Activated naive CD8-positive, alpha-beta T cell treated with anti-CD3 and anti-CD28 coated beads for 36 hours (primary cell): ENCODE measurements at places on chromosomes 3 and 15.

GRCh38 chr3:142914286-142914811, 25.5 kb upstream of the PCOLCE2 start:
- no peak for DNase-seq

GRCh38 chr15:68196445-68197169, 8.5 kb downstream of the CALML4 start:
- DNase-seq: no peak

DNA sequence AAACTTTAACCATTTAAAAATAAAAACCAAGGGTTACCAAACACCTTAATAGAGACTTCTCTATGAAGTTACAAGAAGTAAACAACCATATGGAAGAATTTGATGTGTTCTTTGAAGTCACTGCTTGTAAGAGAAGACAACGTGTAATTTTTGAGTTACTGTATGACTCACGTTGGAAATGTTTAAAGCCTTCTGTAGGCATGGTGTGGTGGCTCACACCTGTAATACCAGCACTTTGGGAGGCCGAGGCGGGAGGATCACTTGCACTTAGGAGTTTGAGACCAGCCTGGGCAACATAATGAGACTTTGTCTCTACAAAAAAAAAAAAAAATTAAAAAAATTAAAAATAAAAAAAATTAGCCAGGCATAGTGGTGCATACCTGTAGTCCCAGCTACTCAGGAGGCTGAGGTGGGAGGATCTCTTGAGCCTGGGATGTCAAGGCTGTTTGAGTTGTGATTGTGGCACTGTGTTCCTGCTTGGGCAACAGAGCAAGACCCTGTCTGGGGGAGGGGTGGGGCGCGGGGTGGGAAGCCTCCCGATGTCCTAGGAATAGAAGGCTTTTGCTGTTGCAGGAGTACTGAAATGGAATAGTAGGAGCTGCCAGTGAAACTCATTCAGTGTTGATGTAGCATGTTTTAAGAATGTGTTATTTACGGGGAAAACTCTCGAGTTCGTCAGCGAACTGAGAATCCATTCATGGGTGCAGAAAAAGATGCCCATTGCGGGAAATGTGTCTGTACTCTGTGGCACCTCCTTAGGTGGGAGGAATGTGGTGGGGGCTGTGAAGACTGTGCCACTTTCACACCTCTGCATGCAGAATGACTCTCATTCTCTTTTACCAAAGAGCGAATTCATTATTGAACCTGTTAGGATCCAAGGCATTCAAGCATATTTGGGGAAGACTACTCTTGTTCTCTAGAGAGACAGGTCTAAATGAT, 134.2 kb downstream of the FNDC3B start:
- DNase-seq: no peak

GRCh38 chr15:69462030-69462492, 9.4 kb downstream of the RPLP1 start:
- DNase-seq: no peak

GRCh38 chr3:168707900-168708299, 612.2 kb upstream of the GOLIM4 start:
- DNase-seq: no peak

DNA sequence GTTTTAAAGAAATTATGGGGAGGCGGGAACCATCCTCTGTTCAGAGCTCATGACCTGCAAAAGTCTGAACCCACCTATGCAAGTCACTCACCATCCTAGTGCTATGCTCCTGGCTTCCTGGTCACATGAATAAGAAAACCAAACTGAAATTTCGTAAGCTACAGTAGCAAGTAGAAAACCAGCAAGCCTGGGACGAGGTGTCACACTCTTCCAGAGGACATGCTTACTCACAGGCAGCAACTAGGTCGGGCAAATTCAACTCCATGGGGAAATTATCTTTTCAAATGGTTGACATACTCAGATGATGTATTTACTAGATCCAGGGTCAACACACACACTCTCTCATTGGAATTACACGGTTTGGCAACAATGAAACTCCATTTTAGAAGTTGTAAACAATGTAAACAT, 31.3 kb downstream of the LDHAL6B start:
- no peak for DNase-seq

DNA sequence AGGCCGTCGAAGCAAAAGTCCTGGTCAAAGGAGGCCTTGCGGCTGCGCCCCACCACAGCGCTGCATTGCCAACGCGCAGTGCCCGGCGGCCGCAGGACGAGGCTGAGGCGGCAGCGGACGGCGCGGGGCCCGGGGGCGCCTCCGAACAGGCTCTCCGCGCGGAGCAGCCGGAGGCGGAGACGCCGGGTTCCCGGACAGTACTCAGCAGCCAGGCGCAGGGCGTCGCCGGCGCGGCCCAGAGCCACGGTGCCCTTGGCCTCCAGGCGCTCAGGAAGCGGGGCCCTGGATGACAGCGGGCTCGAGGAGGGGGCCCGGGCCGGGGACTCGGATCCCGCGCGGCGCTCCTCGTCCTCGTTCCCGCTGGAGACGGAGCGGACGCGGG, 1.1 kb downstream of the C2CD4B start:
- no peak for DNase-seq

DNA sequence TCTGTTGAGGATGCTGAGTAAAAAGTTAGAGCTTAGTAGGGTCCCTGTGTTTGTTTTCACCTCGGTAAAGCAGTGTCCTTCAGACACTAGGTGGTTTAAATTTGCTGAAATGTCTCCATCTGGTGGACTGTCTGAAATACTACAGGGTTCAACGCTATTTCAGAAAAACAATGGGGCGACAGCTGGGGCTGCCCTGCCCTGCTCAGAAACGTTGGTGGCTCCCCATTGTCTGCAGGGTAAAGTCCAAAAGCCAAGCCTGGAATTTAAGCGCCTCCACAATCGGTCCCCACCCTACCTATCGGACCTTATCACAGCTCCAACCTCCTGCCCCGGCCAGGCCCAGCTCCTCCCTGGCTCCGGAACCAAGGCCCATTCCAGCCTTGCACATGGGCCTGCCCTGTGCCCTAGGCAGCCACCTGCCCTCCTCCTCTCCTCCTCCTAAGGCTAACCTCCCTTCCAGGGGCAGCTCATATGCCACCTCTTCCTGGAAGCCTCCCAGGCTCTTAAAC, 4.3 kb upstream of the TSEN2 start:
- peak; percentile 8 for DNase-seq

DNA sequence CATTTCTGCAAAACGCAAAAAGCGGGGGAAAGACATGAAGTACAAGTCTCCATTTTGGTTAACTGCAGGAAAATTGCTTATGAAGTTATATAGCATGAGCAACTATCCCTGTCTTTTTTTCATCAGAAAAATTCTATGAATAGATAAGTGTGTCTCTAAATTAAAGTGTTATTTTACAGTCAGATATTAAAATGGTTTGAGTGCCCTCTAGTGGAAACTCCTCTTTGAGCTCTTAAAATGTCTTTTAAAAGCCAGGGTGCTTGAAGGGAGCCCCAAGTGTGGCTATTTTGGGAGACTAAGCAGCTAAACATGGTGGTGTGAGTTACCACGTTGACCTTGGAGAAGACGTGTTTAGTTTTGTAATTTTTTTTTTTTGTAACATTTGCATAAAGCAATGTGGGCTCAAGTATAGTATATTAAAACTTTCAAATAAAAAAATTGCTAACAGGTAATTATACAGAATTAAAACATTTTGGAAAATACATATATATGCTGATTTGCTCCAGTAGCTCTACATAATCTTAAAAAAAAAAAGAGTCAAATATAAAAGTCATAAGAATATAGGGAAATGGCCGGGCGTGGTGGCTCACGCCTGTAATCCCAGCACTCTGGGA, 77.2 kb downstream of the PPP2R3A start:
- no peak for DNase-seq

- no peak for DNase-seq
These were observed 40.2 kb upstream of the TF start for GRCh38 chr3:133706033-133706432.

DNA sequence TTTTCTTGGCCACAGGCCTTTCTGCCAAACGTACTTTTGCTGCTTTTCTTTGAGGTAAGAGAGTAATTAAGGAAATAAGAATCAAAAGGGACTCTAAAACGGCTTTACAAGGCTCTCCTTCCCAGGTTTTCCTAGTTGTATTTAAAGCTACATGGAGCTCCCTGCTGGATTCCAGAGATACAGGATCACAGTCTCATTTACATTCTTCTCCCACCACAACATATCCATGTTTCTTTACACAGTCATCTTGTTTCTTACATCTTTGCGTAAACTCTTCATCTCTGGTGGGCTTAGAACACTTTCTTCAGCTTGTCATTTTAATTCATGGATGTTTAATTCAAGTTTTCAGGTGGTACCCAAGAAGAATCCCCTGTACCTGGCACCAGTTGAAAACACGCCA, 117.6 kb upstream of the BFSP2 start:
- DNase-seq: no peak

- DNase-seq: no peak
These were observed 247.4 kb downstream of the WDR72 start for GRCh38 chr15:53512029-53512428.

- no peak for DNase-seq
These were observed 284.7 kb downstream of the ERC2 start for GRCh38 chr3:56183529-56183928.

DNA sequence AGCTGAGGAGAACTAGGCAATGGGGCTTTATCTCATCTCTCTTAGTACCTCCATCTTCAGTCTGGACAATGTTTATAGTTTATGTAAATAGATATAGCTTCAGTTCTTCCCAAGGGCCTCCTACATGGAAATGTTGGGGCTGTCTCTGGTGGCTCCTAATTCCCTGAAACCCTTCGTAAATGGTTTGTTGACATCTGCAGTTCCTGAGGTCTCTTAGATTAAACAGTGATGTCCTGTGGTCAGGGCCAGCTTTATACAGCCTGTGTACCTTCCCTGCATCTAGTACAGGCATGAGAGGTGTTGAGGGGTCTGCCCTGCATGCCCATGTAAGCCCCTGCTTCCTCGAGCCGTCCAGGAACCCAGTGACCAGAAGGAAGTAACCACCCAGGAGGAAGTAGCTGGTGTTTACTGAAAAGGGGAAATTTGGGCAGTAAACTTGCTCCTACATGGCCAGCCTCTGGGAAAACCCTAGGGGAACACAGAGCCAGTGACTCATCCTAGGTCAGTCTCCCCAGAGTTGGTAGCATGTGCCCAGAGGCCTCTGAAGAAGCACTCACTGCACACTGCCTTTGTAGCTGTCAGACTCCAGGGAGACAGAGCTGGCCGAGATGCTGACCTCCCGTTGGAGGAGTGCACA, 4.7 kb upstream of the TBC1D2B start:
- no peak for DNase-seq

GRCh38 chr3:67381667-67382272, 272.6 kb downstream of the SUCLG2 start:
- DNase-seq: no peak

DNA sequence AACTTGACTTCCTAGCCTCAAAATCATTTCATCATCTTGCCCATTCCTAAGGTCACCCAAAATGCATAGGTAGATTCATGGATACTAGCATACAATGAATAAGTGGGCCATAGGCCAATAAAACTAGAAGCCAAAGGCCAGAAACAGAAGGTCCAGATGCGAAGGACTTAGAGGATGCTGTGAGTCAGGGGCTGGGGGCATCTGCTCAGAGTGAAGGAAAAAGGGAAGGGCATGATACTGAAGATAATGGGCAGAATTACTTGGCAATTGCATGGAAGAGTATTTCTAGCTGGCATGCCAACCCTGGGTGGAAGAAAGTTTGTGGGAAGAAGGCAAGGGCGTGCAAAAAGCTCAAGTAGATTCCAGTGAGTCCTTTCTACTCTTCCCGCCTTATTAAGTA, 27.5 kb downstream of the ILDR1 start:
- no peak for DNase-seq

DNA sequence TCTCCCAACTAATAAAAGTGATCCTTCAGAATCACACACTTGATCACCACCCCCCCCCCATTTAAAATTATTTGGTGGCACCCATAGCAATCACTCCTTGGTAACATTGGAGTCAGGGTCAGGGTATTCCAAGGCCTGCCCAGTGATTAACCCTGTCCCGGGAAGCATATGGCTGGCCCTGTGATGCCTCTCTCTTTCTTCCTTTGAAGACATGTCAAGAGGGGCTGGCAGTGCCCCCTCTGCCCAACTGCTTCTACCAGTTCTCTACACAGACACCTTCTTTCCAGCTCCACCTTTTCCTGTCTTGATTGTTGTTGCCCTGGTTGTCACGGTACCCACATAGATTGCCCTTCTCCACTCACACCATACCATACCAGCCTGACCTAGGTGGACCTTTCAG, 30.9 kb upstream of the MANF start:
- DNase-seq: no peak

GRCh38 chr3:196794467-196794866, 54.8 kb downstream of the PAK2 start:
- DNase-seq: no peak

DNA sequence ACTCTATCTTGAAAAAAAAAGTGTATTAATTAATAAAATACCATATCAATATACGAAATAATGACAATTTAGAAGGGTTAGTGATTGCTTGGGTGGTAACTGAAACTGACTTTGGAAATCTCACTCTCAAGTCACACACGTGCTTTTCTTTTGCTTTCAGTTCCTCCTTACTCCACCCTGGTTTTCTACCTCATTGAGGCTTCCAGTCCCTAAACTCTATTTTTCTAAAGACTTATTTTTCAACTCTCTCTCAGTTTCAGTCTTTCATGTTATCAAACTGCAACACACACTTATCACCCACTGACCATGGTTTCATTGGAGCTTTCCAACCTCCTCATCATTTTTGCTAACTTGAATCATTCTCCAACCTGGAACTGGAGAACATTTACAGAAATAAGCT, 23.5 kb downstream of the IL12A start:
- no peak for DNase-seq

- no peak for DNase-seq
These were observed 51.1 kb downstream of the RSRC1 start for GRCh38 chr3:158160958-158161357.

DNA sequence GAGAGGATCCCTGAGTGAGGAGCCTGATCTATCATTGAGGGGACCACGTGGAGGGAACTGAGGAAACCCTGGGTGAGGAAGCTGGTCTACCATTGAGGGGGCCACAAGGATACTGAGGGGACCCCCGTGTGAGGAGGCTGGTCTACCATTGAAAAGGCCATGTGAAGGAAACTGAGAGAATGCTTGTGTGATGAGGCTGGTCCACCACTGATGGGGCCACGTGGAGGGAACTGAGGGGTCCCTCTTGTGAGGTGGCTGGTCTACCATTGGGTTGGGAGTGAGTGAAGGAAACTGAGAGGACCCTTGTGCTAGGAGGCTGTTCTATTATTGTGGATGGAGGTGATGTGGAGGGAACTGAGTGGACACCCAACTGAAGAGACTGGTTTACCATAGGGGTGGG, 161.3 kb downstream of the FBLN2 start:
- no peak for DNase-seq

GRCh38 chr3:197460002-197460401, 95.8 kb downstream of the BDH1 start:
- no peak for DNase-seq

- DNase-seq: no peak
These were observed 4.1 kb upstream of the SKOR1 start for GRCh38 chr15:67820992-67821783.

DNA sequence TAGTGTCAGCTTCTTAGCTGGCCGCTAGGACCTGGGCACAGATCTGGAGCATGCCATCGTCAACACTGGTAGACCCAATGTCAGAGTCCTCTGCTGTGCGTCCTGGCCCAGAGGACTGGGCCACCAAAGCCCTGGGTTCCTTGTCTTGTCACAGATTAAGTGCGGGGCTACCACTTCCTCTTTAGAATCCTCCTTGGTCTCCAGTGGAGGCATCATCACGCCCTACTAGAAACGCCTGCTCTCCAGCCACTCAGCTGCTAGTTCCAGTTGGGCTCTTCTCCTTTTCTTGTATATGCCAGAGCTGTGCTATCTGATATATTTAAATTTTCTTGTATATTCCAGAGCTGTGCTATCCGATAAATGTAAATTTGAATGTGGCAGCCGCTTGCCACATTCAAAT, 11.2 kb downstream of the PPCDC start:
- no peak for DNase-seq
